ENCODE measurements at places on chromosomes 3 and 15.

DNA sequence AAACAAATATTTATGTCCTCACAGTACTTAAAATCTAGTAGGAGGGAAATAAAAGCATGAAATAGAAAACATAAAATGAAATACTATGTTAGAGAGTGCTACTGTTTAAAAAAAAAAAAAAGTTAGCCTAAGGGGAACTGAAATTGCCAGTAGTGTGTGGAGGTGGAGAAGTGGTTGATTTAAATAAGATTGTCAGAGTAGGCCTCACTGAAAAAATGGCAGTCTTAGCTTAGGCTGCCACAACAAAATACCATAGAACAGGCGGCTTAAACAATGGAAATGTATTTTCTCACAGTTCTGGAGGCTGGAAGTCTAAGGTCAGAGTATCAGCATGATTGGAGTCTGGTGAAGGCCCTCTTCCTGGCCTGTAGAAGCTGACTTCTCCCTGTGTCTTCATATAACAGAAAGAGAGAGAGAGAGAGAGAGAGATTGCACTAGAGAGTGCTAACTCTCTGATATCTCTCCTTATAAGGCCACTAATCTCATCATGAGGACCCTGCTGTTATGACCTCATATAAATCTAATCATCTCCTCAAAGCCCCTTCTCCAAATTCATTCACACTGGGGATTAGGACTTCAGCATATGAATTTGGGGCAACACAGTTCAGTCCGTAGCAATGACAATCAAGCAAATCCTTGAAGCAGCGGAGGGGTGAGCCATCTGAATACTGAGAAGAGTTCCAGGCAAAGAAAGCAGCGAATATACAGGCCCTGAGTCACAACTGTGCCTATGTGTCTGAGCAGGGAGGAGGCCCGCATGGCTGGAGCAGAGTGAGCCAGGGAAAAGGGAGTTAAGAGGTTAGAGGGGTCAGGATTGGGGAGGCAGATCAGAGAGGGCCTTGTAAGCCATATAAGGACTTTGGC lies 23.6 kb upstream of the LRRC34 start:
- no peak for DNase-seq

GRCh38 chr3:177881351-177881750 lies 654.9 kb upstream of the KCNMB2 start:
- DNase-seq, result no peak

- DNase-seq, result no peak
Observed at GRCh38 chr3:29605845-29606244, 325.0 kb downstream of the RBMS3 start.

GRCh38 chr3:170007031-170007663 lies 30.6 kb upstream of the GPR160 start:
- peak; percentile 12 for DNase-seq

GRCh38 chr3:11195201-11195600 lies 40.9 kb downstream of the HRH1 start:
- no peak for DNase-seq

DNA sequence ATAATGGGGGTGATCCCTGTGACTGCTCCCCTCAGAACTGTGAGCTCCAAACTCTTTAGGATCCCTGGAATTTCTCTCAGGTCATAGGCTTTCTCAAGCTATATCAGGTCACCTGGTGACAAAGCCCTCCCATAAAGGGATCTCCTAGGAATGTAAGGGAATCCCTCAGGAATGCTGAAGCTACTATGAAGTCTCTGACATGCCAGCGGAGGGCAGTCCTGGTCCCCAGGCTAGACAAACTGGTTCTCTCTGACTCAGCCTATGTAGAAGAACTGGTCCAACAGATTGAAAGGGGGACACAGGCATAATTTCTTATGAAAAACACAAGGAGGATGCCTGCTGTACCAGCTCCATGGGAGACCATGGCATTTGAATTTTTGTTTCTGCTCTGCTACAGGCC lies 6.7 kb downstream of the LPCAT4 start:
- no peak for DNase-seq

GRCh38 chr15:67386947-67387346 lies 132.4 kb downstream of the IQCH start:
- no peak for DNase-seq

GRCh38 chr3:125214738-125215137 lies 2.2 kb upstream of the SLC12A8 start:
- no peak for DNase-seq

GRCh38 chr15:41882689-41883483 lies 11.0 kb downstream of the SPTBN5 start:
- DNase-seq, result no peak

- DNase-seq, result no peak
Observed at GRCh38 chr15:78565951-78566774, 843 bp downstream of the CHRNA5 start.

DNA sequence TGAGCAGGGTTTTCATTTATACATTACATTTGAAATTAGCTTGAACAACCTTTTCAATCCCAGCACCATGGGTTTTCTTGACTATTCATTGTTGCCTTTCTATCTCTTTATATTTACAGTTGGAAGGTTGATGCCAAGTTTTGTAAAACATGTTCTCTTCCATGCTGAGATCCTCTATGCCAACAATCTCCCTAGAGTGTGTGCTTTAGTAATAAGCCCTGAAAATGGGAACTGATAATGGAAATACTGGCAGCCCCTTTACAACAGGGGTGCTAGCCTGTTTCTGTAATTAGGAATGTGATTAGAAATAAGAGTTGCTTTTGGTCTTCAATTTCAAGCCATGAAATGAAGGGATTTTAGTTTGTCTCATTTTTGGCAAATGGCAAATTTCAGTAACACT lies 239.9 kb upstream of the NAALADL2 start:
- DNase-seq, result no peak

DNA sequence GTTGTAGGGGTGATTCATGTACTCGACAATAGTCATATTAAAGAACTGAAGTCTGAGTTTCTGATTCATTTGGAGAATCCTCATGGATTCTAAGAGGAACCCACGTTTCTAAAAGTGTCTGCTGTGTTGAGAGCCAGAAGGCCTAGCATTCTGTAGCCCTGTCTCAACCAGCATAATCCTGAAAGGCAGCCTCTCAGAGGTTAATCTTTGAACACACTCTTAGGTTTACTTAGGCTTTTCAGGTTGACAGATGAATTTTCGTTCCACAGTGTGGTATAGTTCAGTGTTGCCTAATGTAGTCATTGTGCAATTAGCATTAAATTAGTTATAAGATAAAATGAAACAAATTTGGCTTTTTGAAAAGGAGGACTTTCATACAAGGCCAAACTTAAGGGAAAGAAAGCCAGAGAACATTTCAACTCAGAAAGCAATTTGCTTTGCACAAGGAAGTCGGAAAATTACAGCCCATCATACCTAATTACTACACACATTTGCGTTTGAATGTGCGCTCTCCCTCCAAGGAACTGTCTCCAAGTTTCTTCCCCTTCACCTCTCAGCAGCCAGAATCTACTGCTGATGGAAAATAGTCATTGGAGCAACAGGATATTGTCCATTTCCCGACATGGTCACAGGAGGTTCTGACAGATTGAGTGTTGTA lies 42.0 kb downstream of the AGBL1 start:
- no peak for DNase-seq

DNA sequence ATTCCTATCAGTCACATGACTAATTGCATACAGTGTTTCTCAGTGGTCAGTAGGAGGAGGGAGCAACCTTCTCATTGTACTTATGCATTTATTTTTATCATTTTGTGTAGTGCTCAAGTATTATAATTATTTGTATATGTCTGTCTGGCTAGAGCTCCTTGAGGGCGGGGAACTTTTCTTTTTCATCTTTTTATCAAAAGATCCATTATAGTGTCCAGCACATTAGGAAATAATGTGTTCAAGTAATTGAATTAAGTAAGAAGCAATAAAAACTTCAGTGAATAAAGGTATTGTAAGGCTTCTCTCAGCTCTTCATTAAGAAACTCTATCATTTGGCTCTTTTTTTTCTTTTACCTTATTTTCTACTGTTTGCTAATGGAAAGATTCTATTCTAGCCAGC lies 18.8 kb downstream of the FGF7 start:
- DNase-seq, result no peak

DNA sequence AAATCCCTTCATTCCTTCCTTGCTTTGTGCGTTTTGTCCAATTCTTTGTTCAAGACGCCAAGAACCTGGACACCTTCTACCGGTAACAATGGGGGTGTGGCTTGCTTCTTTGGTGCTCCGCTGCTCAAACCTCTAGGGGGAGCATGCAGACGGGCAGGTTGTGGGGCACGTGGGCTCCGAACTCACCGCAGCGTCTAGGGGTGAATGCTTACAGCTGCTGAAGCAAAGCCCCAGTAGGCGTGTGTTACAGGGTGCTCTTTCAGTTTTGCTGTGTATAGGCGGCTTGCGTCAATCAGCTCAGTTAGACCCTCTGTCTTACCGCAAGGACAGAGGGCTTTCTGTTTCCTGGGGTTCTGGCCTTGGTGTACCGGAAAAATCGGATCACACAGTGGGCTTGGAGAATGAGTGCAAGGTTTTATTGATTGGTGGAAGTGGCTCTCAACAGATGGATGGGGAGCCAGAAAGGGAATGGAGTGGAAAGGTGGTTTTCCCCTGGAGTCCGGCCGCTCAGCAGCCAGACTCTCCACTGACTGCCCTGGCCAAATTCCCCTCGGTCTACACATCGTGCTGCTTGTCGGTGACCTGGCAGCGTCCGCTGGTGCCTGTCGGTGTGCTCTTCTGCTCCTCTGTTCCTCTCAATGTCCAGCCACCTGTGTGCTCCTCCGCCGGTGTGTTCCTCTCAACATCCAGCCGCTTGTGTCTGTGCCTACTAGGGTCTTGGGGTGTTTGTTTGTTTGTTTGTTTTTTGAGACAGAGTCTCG lies 1.2 kb upstream of the LRRC34 start:
- DNase-seq, result no peak

- DNase-seq, result peak; percentile 93
Observed at GRCh38 chr3:11238880-11239279, 33.3 kb upstream of the ATG7 start.

DNA sequence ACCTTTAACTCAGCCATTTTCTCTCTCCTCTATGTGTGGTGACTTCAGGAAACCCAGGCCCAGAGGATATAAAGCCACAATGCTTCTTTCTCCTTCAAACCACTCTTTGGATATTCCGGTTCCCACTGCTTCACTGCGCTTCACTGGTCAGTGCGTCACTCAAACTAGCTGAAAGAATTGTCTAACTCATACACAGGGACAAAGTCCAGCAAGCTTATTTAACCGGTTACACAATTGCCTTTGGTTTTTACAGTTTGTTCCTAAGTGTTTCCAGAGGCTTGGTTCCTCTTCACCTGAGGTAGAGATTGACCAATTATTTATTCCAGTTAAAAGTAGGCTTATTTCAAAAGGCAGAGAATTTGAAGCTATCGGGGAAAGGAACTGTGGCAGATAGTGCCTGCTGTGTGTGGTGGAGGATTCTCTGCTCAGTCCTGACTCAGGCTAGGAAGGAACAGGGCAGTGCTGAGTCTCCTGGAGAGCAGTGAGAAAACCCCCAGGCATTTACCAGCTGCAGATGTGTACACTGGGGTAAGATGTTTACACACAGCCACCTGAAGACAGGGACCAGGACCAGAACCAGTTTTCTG lies at the start of gene HGD:
HGD (minus strand) TSS at position 145 of the 587 bp plus-strand sequence; CDS start at position 17, 128 bp downstream.
- no peak for DNase-seq

DNA sequence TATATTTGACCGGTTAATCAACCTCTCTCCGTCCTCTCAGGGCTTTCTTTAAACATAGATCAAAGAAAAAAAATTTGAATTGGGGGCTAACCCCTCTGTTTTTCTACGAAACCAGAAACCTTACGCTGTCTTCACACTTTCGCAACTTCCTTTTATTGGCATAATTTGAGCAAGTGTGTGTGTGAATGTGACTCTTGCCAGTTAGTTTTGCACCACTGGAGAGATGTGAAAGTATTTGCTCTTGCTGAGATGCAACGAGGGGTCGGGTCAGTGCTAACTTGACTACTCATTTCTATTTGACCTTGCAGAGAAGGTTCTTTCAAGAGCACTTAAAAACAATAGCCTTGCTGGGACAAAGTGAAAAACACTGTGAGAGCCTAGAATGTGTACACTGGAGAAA lies 81.2 kb downstream of the FAM43A start:
- no peak for DNase-seq

DNA sequence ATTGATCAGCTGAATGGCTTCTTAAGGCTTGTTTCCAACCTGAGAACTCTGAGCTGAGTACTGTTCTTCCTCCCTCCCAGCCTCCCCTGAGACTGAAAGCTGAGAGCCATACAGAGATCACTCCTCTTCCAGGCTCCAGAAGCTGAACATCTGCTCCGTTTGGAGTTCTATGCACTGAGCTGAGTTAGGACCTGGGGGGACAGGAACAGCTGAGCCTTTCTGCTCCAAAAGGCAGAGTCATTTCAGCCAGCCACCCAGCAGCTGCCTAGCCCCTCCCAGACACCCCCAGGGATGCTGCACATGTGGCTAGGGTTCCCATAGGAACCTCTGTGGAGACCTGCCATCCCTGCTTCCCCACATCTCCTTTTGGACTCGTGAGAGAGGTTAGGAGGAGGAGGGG lies 64.2 kb upstream of the GLCE start:
- DNase-seq, result no peak

DNA sequence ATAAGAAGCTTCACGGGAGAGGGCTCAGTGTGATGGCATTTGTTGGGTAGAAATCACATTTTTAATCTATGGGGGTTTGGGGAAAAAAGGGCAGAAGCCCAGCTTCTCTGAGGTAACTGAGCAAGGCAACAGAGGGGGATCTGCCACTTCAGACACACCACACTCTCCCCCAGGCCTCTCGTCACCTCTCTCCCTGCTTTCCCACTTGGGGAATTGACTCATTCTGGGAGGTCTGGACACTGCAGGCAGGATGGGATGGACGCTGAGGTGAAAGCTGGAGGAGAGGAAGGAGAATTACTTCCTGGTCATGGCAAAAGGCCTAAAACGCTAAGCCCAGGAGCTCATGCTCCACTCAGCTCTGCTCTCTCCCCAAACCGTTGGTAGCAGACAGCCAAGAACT lies 33.2 kb downstream of the MYO5C start:
- DNase-seq, result no peak

GRCh38 chr3:128152419-128153155 lies 694 bp upstream of the EEFSEC start:
- DNase-seq, result no peak

- DNase-seq, result no peak
Observed at GRCh38 chr15:96217983-96218382, 112.5 kb upstream of the NR2F2 start.

- no peak for DNase-seq
Observed at GRCh38 chr3:2391896-2392295, 293.2 kb downstream of the CNTN4 start.

GRCh38 chr3:36615861-36616260 lies 148.5 kb downstream of the DCLK3 start:
- no peak for DNase-seq

DNA sequence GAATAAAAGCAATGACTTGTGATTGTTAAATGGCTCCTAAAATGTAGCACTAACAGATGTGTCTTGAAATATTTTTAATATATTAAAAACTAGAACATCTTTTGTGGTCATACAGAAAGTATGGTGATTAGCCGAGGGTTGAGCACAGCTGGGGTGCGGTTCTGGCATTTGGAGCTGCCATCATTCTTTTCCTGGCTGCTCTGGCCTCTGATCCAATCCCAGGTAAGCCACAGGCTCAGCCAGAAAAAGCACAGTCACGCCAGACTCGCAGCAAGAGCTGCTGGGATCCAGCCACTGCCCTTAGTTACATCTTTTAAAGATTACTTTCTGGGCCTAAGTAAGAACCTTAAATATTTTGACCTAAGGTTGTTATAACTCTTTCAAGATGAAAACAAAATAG lies 196.8 kb downstream of the PLCL2 start:
- DNase-seq, result no peak

GRCh38 chr3:36362973-36363372 lies 17.3 kb upstream of the STAC start:
- no peak for DNase-seq

Data from fibroblast of skin of left biceps (primary cell).